RCC 7860 (cell line): ENCODE measurements at places on chromosomes 1 and 21.

DNA sequence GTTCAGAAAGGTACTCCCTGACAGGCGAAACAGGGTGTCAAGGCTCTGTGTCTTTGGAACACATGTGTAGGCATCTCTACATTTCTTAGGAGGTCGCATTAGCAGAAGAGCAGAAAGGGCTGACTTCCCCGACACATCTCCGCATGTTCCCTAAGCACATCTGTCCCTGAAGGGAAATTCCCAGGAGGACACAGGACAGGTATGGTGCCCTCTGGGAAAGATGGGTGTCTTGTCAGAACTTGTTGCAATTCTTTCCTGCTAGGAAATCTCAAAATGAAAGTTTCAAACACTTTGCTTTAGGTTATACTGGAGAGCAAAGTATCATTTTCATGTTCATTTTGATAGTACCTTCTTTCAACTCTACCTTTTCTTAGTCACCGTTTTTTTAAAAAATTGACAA, 2.0 kb downstream of the DSCAM start:
- DNase-seq = no peak

DNA sequence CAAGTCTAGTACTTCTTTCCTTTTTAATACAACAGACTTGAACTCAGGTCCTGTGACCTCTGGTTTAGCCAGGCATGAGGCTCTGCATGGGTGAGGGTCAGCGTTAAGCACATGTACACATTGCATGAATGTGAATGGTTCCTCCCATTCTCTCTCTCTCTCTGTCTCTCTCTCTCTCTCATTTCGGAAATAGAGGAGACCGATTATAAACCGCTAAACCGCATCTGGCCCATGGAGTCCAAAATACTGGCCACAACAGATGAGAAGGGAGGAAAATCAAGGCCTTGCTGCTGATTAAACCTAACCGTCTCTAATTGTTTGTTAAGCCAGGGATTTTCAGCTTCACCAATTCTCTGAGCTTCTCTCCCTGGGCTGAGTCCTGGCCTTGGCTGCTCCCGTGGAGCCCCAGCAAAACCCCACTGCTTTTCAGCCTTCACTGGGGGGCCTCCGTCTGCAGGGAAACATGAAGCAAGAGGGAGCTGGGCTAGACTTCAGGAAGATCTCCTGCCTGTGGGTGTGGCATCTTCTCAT, 6.6 kb downstream of the RSPO1 start:
- no peak for DNase-seq

- DNase-seq = peak; percentile 79
These were observed 344.3 kb downstream of the MATN1 start for GRCh38 chr1:30378991-30379581.

DNA sequence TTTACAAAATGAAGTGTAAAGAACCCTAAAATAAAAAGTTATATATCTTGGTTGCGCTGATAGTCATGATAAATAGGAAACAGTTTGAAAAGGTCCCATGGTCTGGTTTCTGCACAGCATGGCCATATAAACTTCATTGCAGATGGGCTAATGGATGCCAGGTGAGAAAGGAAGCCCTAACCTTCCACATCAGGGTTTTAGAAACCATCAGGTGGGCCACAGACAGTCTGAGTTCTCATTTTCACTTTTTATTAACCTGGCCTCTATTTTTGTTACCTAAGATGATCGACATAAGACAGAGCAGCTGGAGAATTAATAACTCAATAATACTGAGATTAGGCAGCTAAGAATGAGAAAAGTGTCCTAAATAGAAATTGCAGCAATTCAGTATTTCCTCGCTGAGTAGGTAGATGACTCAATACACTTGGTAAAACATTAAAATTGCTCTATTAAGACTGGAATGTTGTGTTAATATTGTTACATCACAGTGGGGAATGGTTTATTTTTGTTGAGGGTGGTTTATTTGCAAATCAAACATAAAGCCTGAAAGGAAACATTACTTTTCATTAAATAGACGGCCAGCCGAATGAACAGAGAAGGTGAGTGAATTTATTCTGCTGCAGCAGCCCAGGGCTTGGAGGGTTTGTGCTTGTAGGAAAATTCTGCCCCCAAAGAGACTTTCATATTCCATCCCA, 21.1 kb downstream of the C1orf21 start:
- DNase-seq = no peak

DNA sequence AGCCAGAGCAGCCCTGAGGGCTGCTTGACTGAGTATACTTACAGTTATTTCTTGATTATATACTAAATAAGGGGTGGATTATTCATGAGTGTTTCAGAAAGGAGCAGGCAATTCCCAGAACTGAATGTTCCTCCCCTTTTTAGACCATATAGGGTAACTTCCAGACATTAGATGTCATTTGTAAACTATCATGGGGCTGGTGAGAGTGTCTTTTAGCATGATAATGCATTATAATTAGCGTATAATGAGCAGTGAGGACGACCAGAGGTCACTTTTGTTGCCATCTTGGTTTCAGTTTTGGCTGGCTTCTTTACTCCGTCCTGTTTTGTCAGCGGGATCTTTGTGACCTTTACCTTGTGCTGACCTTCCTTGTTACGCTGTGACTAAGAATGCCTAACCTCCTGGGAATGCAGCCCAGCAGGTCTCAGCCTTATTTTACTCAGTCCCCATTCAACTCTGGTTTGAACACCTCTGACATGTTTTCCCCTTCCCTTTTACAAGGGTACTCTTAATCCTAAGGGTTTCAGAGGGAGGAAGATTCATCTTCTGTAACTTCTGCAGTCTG, 16.2 kb downstream of the KCTD3 start:
- DNase-seq = no peak

GRCh38 chr1:224507771-224508523, 73.3 kb upstream of the WDR26 start:
- DNase-seq = no peak

DNA sequence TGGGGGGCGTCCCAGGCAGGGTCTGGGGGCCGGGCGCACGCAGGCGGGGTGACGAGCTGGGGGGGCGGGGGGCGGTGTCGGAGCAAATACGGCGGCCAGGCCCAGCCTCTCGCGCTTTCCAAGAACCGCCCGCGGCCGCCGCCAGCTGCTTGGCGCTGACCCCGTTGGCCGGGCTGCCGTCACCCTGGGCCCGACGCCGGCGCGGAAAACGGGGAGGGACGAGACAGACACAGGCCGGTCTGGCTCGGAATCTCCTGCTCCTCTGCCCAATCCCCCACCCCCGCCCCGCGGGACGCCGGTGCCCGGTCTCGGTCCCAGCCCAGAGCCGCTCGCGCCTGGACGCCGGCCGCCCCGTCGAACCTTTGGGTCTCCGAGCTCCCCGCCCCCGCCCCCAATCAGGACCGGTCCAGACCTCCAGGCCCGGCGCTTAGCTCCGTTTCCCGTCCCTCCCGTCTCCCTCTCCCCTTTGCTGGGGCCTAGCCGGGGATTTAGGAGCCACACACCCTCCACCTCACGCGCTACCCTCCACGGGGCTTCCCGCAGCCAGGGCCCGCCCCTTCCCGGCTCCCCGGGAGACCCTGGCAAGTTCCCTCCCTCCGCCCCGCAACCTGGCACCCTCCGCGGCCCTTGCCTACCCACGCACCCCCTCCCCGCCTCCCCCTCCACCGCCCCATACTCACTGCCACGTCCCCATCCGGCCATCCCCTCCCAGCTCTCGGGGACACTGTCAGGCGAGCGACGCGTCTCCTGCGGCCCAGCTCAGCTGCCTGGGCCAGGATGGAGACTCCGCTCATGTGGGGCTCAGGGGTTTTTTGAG, 800 bp upstream of the MMP23B start:
- DNase-seq = no peak

- DNase-seq = no peak
These were observed 157.8 kb upstream of the KAZN start for GRCh38 chr1:14440731-14441130.

DNA sequence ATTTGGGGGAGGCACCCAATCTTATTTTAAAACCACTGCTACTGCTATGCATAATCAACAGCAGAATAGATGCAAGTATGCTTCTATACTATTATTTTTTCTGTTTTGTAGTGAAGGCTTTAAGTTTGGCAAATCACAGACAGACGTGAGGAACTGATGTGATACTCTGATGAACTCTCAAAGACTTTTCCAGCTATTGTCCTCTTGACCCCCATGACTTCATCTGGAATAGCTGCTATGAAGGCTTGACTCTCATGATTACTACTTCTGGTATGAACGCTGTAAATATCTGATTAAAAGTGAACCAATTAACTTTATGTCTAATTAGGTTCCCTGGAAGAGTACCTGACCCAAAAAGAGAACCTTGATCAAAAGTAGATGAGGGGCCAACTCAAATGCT, 49.1 kb downstream of the EYA3 start:
- DNase-seq = no peak

- DNase-seq = no peak
These were observed 57.4 kb upstream of the ACOT11 start for GRCh38 chr1:54490361-54491248.

DNA sequence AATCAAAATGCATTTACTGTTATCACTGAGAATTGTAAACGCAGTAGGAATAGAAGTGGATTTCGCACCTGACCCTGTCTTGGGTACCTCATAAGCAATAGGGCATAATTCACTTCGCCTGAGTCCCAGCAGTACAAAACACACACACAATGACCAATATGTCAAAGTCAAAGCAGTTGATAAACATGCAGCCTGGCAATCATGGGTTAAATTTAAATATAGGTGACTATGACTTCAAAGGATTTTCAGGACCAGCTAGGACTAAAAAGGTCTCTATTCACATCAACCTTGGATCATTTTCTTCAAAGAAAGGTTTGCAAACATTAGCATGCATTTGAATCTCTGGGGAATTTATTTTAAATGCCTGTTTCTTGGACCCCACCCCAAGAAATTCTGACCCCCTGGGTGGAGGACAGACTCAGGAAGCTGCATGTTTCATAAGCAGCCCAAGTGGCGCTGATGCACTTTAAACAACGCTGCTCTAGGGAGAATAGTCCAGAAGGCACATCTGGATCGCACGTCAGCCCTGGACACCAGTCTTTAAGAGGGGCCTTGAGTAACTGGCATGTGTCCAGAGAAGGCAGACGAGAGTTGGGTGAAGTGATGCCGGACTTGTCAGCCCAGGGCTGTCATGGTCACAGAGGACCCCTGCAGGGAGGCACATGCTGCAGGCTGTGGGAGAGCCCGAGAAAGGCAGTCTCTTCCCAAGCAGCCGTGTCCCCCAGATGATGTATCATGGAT, 55.7 kb upstream of the EFHD2 start:
- DNase-seq = peak; percentile 37

DNA sequence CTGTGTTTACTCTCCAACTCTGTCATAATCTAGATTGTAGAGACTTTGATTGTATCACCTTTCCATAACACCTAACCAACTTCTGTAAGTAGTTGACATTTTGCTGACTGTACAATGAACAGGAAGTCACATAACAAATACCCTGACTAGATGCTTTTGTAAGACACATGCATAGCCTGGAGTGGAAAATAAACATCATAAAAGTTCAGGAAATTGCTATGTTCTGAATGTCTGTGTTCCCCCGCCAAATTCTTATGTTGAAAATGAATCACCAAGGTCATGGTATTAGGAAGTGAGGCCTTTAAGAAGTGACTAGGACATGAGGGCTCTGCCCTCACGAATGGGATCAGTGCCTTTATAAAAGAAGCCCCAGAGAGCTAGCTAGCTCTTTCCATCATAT, 40.4 kb upstream of the ZSWIM5 start:
- DNase-seq = no peak
